ENCODE measurements at places on chromosomes 7 and 10.

GRCh38 chr10:60816628-60817397, 38.5 kb downstream of the CDK1 start:
- peak; percentile 75 for DNase-seq

GRCh38 chr7:96998744-96999143, 6.6 kb upstream of the DLX6 start:
- DNase-seq, result no peak

DNA sequence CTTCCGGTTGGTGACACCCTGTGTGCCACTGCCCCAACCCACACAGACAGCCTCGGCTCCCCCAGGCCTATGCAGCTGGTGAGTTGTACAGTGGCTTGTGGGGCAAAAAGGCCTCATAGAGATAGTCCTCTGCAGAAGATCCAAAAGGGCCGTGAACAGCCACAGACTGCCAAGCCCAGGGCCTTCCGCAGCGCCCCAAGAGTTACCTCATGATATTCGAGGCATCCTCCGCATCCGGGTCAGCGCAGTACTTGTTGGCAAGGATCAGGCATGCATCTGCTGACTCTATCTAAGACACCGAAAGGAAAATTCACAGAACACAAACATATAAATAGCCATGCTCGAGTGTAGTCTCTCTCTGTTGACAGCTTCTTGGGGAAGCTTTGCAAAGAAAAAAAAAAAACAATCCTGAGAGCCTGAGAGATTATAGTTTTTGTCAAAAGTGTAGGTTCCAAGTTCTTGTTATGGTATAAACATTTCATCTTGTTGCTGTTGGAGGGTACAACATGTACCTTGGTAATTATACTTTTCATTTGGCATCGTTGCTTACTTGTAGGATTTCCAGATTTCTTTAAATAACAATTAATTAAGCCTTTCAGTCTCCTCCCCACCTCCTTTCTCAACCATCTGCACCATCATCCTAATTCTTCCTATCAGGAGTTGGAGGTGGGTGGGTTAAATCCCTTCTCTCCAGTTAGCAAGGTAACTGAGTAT, 553.0 kb downstream of the KCNMA1 start:
- no peak for DNase-seq

DNA sequence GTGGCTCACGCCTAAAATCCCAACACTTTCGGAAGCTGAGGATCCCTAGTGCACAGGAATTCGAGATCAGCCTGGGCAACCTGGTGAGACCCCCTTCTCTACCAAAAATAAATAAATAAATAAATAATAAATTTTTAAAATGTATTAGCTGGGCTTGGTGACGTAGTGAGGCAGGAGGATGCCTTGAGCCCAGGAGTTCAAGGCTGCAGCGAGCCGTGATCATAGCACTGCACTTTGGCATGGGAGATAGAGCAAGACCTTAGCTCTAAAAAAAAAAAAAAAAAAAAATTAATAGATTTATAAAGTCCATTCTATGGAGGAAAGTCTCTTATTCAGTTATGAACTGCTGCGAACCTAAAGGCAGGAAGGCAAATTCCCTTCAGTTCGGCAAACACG, 1.1 kb upstream of the PTPN12 start:
- no peak for DNase-seq

DNA sequence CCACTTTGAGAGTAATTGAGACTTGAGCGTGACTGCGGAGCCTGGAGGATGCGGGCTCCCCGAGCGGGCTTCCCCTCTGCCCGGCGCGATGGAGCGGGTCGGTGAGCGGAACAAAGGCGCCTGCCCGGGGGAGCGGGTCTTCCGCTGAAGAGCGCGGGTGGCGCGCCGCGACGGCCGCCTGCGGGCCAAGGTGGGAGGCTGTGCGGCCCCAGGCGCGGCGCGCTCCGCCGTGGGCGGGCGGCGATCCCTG, at the start of gene GALNT17:
Gene GALNT17, plus strand, starts transcription at position 18 of the 250 bp plus-strand sequence.
- DNase-seq, result no peak
